Activated CD8-positive, alpha-beta T cell treated with anti-CD3 and anti-CD28 coated beads for 36 hours (primary cell): ENCODE measurements at places on chromosomes 5 and 9. TPM values are rescaled to one million over a fixed set of nuclear protein-coding genes. Genes with fewer than 3 reads are reported as not detected.

The FOXD4L3 gene
- not detected for total RNA-seq

The TMEM232 gene
- total RNA-seq: 0.49 TPM

The SLC46A2 gene
- not detected for total RNA-seq

The LHX3 gene
- total RNA-seq: not detected

The CCDC127 gene
- 4.3 TPM for total RNA-seq

The PRR16 gene
- total RNA-seq: not detected

The MZB1 gene
- total RNA-seq: 14.5 TPM

The SVEP1 gene
- not detected for total RNA-seq

The SEC16A gene
- total RNA-seq: 67.9 TPM

The IFNA21 gene
- total RNA-seq: not detected

The CCDC180 gene
- 1.5 TPM for total RNA-seq

The FOXD4L5 gene
- total RNA-seq: not detected

The KCNV2 gene
- not detected for total RNA-seq

The SH3GLB2 gene
- 50.8 TPM for total RNA-seq

The SETX gene
- 33.8 TPM for total RNA-seq

The IL4 gene
- 1.4 TPM for total RNA-seq
